WERI-Rb-1 (cell line): ENCODE measurements at places on chromosomes 2 and 18.

DNA sequence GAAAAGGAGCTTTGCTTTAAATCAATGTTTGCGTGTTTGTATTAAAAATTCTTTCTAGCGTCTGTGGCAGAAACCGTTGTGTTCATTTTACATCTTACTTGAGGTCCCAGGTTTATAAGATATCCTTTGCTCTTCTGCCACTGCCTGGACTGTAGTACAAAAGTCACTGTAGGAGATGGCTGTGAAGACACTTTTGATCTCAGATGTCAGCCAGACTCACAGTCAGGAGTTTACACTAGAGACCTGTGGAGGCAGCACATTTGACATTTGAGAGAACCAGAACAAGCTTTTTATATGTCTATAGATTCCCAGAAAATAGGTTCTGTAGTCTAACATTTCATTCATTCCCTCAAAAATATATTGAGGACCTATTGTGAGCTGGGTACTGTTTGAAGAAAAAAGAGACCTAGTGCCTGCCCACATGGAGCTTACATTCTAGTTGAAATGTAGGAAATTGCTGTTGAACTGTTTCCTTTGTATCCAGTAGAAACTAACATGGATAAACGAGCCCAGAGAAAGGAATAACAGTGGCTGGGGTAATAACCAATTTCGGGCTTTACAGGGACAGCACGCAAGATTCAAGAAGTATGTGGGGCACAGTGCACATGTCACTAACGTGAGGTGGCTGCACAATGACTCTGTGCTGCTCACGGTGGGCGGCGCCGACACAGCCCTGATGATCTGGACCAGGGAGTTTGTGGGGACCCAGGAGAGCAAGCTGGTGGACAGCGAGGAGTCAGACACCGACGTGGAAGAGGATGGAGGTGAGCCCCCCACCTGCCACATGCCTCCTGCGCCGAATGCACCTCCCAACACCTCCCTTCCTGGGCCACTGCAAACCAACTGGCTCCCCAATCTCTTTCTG, 122.3 kb downstream of the RTN4 start:
- no peak for DNase-seq

GRCh38 chr18:54238173-54238936, 13.9 kb upstream of the MBD2 start:
- DNase-seq, result no peak

DNA sequence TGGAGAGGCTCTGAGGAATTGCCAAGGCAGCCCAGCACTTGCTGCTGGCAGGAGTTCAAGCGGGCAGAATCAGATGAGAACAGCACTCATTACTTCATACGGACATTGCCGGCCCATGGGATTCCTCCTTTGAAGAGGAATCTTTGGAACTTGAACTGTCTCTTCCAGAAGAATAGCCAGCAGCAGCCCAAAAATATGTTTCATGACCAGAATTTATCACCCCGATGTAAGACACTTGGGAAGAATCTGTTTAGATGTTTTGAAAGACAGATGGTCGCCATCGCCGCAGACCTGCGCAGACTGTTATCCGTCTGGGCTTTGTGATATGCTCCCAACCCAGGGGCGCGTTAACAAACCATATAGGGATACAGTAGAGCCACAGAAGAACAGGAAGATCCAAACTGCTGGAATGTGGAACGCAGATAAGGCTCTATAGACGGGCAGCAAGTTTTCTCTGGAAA, 3.7 kb upstream of the ADI1 start:
- DNase-seq, result peak; percentile 71

DNA sequence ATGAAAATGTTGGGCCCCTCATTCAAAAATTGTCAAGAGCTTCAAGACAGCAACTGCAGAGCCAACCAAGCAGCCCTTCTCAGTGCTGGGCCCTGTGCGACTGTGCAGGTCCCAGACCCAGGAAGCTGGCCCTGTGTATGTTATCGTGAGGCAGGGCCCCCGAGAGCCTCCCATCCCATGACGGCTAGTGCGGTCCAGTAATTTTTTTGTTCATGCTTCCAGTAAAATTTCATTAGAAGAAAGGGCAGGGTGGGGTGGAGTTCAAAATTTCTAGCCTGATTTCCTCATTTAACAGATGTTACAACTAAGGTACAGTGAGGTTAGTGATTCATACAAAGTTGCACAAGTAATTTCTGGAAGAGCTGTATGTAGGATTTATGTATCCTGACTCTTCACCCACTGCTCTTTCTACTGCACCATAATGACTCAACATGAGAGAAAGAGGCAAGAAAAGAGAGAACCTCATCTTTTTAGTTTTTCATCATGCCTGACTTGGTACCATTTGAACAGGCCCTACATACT, 105.5 kb downstream of the ZEB2 start:
- no peak for DNase-seq

DNA sequence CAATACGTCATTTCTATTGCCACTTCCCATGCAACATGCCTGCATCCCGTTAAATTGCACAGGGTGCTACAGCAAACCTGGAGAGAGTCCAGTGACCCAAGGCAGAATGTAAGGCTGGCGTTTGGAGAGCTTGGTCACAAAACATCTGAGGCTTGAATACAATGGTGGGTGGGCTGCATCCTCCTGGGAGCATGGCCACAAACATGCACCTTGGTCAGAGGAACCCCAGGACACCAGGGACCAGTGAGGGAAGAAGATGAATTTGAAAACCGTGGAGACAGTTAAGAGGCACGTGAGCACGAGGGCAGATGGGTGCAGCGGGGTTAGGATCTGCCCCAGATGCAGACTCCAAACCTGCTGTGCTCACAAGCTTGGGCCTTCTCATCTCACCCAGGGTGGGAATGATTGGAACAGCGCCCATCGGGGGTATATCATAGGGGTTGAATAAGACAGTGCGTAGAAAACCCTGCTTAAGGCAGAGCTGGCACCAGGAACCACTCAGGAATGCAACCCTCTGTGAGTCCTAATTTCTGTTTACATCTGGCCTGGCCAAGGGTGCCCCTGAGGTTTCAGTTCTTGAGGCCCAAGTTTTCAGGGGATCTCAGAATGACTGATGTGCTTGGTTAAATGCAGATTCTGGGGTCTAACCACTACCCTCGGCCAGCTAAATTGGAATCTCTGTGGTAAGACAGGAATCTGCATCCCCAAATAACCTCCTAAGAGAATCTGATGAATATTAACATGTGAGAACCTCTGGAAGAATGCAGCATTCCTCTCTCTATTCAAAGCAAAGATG, 97.2 kb downstream of the ARL4C start:
- DNase-seq, result no peak

DNA sequence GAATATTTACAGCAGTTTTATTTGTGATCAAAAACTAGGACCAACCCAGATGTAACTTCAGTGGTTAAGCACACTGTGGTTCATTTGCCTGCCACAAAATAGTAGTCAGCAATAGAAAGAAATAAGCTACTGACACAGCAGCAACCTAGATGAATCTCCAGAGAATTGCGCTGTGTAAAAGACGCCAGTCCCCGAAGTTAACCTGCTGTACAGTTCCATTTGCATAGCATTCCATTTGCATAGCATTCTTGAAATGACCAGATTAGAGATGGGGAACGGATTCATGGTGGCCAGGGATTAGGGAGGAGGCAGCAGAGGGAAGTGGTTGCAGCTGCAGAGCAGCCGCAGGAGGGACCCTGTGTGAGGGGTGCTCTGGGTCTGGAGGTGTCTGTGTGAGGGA, 39.3 kb upstream of the NFATC1 start:
- DNase-seq, result no peak

- DNase-seq, result no peak
These were observed 53.4 kb downstream of the THADA start for GRCh38 chr2:43542285-43542933.

DNA sequence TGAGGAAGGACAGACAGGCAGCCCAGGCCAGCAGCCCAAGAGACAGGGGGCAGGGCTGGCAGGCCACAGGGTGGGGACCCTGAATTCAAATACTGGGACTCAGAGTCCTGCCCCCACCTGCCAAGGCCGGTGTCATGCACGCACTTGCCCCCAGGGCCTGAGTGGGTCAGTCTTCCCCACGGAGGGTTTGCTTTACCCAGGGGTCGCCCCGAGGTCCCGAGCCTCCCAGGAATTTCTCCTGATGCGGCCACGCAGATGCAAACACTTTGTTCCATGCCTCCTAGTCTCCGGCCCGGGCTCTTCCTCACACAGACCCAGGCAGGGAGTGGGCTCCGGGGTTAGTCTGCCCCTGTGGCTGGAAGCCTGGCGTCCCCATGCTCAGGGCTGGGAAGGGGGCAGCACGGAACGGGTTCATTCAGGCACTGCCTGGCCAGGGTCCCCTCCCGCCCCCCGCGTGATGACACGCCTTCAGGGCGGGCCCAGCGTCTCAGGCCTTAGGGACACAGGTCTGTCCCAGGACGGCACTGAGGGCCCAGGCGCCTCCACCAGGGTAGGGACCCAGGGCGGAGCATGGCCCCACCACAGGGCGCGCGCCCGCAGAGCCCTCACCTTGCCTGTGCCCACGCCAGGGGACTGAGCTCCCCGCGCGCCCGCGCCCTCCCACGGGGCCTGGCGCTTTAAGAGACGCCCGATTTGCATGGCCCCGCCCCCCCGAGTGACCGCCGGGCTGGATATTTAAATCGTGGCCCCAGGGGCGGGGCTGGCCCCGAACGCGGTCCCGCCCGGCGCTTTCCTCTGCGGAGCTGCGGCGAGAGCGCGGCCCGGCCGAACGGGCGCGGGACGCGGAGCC, at the start of gene SNED1:
SNED1 (plus strand) TSS at position 763 of the 850 bp plus-strand sequence. CDS start 220 bp downstream, outside the sequence.
- peak; percentile 88 for DNase-seq

DNA sequence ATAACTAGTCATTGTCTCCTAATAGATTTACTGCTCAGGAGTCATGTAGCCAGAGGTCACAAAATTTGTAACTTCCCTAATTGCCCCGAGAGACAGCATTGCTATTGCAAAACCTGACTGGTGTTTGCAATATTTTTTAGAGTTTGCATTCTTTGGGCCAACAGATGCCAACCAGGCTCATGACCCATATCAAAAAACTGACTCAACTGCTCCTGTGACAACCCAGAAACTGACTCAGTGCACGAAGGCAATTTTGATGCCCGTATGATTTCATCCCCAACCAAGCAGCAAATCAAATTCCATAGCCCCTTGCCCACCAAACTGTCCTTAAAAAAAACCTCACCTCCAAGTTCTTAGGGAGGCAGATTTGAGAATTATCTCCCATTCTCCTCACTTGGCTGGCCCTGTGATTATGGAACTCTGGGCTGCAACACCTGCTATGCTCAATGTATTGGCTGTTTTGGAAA, 951.3 kb downstream of the TSN start:
- no peak for DNase-seq

DNA sequence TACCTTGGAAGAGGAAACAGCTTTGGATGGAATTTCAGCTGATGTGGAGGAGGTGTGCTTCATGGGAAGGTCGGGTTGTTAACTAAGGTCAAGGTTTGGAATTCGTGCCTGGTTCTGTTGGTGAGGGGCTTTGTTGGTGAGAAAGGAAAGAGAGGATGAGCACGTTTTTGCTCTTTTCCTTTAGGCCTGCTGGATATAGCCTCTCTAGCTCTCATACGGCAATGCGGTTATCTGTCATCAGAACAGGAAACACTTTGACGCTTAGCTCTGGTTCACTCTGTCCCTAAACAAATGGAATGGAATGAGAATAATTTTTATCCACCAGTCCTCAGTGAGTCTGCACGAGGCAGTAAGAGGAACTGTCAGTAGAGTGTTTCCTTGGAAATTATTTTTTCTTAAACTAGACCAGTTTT, 169.7 kb upstream of the NOSTRIN start:
- no peak for DNase-seq

- DNase-seq, result no peak
These were observed 96.8 kb upstream of the CDC42EP3 start for GRCh38 chr2:37767959-37768925.

- peak; percentile 18 for DNase-seq
These were observed 123.3 kb upstream of the RND3 start for GRCh38 chr2:150610670-150611279.

GRCh38 chr2:190574169-190574568, 39.6 kb upstream of the NEMP2 start:
- DNase-seq, result no peak

- no peak for DNase-seq
These were observed 58.4 kb upstream of the GLI2 start for GRCh38 chr2:120677221-120677620.
